ENCODE measurements at places on chromosomes 3 and 15.

DNA sequence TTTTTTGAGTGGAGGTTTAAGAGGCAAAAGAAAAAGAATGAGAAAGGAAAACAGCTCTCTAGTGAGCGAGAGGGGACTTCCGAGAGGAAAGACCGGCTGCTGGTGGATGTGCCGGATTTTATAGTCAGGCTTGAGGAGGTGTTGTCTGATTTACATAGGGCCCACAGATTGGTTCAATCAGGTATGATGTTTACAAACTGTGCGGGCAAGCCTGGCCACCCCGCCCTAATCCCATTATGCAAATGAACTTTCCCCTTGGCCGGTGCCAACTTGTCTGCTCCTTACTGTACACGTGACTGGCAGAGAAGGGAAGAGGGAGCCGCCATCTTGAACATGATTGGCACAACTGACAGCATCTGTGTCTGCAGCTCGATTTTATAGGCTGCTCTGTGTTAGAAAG lies 44.7 kb downstream of the FAM43A start:
- DNase-seq = peak; percentile 67

DNA sequence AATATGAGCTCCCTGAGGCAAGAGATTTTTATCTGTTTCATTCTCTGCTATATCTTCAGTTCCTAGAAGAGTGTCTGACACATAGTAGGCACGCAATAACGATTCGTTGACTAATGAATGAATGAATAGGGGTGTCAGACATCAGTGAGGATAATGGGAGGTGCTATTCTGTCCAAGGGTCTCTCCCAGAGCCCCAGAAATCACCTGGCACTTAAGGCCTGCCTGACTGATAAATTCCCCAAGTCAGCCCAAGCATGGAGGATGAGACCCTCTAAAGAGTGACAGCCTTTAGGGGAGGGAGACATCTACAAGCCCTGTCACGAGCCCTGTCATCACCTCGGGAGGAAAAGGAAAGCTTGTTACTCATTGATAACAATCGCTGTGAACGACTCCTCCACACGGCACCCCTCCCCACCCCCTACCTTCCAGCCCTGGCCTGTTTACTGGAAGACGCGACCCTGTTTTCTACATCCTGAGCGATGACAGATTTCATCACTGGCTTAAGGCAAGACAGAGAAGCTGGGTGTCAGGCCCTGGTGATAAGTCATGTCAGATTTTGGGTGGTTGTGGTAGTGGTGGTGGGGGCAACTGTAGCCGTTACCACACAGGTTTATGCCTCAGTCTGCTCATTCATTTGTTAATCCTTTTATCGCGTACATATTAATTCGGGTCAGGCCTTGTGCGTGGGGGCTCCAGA lies 23.1 kb downstream of the BHLHE40 start:
- DNase-seq = no peak

- no peak for DNase-seq
Observed at GRCh38 chr3:117160176-117160575, 450.6 kb downstream of the TUSC7 start.

DNA sequence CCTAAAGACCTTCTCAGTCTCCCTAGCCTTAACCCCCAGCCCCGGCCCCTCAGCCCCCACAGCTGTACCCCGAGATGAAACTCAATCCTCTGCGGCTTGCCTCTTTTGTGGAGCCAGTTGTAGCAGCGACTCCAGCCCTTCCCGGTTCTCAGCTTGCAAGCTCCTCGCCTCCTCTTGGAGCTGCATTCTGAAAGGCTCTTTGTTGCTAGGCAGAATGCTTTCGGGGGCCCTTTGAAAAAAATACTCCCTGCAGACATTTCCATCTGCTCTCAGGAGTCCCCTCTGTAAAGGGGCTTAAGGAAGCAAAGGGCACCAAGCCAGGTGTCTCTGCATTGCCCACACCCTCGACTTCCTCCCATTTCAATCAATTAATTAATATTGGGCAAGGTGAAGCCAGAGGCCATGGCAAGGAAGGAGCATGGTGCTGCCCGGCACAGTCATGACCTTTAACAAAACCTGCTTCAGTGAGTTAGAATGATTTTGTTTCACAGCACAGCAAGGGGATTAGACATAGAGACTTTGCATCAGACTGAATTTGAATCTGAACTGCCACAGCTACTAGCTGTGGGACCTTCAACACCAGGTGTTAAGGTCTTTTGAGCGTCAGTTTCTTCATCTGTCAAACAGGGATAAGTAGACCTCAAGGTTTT lies 65.5 kb downstream of the SRGAP3 start:
- DNase-seq = peak; percentile 72

DNA sequence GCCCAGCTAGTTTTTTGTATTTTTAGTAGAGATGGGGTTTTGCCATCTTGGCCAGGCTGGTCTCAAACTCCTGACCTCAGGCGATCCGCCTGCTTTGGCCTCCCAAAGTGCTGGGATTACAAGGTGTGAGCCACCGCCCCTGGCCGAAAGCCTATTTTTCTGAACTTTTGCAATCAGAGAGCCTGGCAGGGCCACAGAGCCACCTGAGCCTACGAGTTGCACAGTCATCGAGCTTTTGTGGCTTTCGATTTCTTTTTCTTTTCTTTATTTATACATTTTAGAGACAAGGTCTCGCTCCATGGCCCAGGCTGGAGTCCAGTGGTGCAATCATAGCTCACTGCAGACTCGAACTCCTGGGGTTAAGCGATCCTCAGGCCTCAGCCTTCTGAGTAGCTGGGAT lies 140.4 kb downstream of the NSMCE3 start:
- DNase-seq = no peak

DNA sequence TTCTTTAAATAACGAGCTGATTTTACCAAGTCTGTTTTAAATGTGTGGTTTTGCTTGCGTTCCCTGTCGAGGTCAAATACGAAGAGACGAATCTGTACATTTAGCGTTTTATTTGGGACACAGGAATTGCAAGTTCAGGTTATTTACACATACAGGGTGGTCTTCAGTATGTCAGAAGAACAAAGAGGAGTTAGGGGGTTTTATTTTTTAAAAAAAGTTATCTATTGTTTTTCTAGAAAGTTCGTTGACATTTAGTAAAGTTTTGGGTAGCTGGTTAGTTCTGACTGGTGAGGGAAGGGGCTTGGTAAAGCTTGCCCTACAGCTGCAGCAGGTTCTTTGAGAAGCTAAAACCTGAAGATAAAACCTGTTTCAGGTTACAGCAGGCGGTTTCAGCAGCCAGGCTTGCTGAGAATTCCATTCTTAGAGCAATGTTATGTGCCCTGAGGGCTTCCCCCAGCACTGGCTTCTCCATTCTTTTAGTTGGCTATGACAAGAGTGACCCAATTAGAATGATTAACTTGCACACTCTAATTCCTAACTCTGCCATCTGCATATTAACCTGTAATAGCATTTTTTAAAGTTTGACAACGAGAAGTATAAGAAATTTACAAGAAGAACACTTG lies 815 bp upstream of the ZNF280D start:
- DNase-seq = no peak

DNA sequence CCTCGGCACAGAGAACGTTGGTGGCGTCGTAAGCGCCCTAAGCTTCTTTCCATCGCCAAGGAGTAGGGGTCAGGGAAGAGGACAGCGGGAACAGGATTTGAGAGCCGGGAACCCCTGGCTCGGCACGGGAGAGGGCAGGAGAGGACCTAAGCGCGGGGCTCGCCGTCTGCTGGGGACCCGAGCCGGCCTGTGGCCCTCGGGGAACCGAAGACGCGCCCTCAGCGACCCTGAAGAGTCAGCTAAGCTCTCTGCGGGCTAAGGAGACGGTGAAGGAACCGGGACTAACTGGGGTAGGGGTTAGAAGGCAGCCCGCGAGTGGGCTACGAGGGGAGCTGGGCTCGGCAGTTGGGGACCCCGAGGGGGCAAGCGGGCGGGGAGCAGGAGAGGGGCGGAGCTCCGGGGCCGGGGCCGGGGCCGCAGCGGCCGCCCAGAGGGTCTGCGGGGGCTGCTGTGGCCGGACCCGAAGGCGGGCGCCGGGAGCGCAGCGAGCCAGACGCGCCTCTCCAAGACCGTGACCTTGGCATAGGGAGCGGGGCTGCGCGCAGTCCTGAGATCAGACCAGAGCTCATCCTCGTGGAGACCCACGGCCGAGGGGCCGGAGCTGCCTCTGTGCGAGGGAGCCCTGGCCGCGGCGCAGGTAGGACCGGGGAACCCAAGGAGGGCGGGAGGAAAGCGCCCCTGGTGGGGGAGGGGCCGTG lies 574 bp downstream of the CASR start:
- DNase-seq = peak; percentile 42

- no peak for DNase-seq
Observed at GRCh38 chr15:92904722-92905571, 4.8 kb downstream of the CHD2 start.

GRCh38 chr15:79954661-79955060 lies 16.3 kb downstream of the BCL2A1 start:
- DNase-seq = no peak

GRCh38 chr3:51385621-51386091 lies 565 bp downstream of the MANF start:
- DNase-seq = peak; percentile 42

DNA sequence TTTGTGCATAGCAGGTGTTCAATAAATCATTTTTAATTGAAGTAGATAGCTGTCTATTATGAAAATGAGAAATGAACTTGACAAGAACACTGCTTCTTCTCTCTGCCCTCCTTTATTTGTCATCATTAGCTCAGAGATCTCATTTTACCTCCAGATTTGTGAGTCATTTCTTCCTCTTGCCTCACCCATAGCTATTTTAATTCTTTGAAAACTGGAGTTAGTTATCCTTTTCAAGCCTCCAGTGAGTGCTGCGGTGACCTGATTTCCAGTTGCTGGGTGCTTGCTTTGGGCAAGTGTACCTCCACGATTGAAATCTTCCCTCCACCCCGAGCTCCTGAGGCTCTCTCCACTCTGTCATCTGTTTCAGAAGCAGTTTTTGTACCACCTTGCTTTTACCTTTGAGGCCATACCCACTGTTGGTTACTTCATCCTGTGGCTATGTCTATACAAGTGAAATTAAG lies 114.6 kb downstream of the NFKBIZ start:
- no peak for DNase-seq

DNA sequence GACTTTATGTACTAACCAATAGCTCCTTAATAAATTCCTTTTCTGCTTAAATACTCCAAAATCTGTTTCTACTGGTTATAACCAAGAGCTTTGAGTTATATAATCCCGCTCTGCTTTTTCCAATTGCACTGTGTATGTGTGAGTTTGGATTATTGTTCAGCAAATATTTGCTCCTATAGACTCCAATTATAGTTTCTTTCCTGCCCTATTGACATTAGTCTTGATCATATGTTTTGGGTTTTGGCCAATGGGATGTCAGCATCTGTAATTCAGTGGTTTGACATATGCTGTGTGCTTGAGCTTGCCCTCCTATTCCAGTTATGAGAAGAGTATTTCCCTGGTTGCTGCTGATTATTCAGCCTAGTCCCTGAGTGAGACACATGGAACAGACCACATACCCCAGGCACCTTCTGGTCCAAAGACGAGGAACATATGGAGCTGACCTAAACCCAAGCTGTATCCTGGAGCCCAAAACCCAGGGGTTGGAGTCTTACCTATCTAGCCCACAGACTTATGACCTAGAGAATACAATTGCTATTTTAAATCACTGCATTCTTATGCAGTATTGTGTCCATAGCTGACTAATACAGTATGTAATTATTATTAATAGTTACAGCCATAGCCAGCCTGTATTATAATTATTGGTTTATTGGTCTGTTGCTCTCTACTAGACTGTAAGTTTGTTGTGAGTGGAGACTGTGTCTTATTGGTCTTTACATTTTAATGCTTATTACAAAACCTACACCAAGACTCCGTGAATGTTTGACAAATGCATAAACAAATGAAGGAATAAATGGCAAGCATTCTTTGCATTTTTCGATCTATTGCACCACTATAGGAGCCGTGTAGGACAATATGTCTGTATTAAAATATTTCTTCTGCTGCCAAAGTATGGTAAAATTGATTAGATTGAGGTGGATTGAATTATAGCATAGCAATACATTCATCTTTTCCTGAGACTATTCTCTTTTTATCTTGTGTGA lies 11.7 kb upstream of the ZNF280D start:
- DNase-seq = no peak

GRCh38 chr15:92394309-92395097 lies 822 bp downstream of the ST8SIA2 start:
- DNase-seq = peak; percentile 52

GRCh38 chr15:74787251-74788041 lies 5.6 kb downstream of the CSK start:
- DNase-seq = peak; percentile 58

- DNase-seq = no peak
Observed at GRCh38 chr3:101204246-101204645, 116.1 kb downstream of the IMPG2 start.

- DNase-seq = no peak
Observed at GRCh38 chr3:117518364-117518763, 808.8 kb downstream of the TUSC7 start.
